NCI-H2029 (cell line): ENCODE measurements at places on chromosomes 3 and 15.

DNA sequence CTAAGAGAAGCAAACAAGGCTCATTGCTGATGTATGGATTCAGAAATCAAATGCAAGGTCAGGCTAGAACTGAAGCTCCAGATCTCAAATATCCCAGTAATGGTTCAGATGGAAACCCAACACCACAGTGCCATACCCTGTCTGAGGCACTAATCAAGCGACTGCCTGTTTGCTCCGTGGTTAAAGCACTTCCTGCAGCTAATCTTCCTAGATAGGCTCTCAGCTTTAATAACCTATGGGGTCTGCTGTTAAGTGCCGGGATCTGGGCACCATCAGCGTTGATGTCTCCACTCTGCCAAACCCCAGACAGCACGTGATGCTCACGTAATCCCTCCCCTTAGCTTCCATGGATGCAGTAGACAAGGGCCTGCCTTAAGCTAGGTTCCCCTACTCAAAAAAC is 262.6 kb downstream of the MECOM start:
- DNase-seq, result peak; percentile 27

DNA sequence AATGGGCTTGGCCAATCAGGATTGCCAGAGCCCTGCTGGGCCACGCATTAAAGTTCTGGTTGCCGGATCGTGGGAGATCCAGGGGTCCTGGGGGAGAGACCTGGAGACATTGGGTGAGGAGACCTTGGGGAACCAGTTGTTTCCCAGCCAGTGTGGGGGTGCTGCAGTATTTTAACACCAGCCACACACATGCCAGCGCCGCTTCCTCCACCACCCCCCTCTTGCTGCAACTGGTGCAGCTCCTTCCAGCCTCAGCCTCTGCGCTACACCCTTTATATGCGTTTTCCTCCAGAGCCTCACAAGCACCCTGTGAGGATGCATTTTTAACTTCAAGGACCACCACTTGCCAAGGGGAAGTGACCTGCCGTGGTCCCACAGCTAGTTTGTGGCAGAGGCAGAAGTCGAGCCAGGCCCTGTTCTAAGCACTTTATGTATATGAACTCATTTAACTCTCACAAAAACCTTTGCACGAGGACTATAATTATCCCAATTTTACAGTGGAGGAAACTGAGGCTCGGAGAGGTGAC is 29.4 kb upstream of the GRIP2 start:
- no peak for DNase-seq

DNA sequence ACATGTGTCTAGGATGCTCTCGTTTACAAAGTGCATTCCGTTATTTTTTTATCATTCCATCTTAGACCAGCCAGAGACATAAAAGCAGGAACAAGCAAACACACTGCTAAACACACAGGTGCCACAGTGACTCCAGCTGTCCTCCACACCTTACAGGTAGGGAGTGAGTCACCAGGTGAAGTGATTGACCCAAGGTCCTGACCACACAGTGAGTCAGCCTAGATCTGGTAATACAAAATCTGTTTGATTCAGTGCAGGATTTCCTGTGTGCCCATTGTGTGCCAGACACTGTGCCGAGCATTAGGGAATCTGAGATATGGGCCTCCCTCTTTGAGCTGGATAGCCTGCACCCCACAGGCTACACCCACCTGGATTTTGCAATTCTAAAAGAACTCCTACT is 16.7 kb upstream of the BFSP2 start:
- peak; percentile 12 for DNase-seq

DNA sequence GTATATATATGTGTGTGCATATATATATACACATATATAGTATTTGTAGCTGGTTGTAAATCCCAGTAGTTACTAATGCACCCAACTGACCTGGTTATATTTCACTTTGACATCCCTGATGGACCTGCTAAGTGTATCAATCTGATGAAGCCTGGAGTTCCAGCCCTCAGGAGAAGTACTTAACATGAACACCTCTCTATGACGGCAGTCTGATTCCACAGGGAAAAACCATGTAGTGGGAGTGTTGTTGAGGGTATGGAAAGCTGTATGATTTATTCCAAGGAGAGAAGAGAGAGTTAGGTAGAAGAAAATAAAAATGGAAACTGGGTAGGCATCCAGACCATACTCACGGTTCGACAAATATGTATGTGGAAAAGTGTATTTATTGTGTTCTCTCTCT is 531.2 kb upstream of the SEMA6D start:
- no peak for DNase-seq

GRCh38 chr15:66399276-66399675 is 12.6 kb downstream of the MAP2K1 start:
- no peak for DNase-seq

- no peak for DNase-seq
Measured at GRCh38 chr15:58510715-58511598, 79.2 kb downstream of the LIPC start.

- DNase-seq, result no peak
Measured at GRCh38 chr15:82228750-82229149, 33.8 kb downstream of the EFL1 start.

DNA sequence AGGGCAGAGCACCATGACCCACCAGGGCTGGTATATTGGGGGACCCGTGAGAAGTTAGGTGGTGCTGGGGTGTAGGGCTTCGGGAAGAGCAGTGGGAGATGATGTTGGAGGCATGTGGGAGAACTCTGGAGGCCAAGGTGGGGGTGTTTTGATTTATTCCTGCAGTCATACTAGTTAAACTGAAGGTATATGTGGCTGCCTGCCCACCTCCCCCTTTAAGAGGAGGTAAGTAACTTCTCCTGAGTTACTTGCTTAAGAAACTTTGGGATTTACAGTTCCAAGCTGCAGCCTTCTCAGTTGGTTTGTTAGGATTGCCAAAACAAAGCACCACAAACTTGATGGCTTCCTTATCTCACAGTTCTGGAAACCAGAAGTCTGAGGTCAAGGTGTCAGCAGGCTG is 73.1 kb upstream of the AGBL1 start:
- DNase-seq, result no peak

DNA sequence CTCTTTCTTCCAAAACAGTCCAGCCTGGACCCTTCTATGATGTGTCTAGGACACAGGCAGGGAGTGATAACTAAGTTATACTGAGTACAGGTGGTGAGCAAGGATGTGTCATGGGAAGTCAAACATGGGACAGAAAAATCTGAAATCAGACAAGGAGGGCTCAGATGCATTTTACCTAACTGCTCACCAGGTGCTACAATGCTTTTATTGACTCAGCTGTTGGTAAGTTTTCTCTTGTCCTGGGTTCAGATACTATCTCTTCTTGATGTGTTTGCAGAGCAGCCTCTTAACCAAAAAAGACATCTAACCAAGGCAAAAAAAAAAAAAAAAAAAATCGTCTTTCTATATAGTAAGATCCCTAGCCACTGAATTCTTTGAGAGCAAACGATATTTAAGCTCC is 378.6 kb downstream of the VPS13C start:
- no peak for DNase-seq

DNA sequence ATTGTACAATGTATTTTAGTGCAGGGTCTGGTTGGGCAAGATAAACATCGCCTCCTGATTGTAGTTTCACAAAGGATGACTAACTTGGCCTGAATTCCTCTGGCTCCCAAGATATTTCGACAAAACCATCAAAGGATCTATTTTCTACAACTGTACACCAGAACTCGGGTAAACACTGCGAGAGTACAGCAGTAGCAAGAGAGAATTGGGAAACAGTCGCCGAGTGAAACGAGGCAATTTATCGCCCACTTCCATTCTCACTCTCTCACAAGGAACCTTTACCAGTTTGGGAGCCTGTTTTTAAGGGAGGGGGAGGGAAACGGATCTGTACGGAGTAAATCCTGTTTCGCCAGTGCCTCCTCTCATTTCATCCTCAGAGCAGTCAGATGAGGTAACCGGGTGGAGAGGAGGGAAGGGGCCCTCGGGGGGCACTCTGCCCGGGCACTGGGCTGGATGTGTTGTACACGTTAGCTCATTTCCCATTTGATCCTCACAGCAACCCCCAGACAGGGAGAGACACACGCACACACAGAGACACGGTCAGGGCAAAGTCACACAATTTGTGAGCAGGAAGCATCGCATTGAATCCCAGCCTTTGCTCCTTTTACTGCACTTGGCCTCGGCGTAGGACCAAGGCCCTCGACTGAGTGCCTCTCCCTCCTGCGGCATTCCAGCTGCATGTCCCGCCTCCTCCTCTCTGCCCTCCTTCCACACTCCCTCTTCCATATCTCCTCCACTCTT is 120.1 kb downstream of the LIPC start:
- DNase-seq, result no peak

GRCh38 chr3:73144276-73144675 is 82.8 kb downstream of the EBLN2 start:
- no peak for DNase-seq

DNA sequence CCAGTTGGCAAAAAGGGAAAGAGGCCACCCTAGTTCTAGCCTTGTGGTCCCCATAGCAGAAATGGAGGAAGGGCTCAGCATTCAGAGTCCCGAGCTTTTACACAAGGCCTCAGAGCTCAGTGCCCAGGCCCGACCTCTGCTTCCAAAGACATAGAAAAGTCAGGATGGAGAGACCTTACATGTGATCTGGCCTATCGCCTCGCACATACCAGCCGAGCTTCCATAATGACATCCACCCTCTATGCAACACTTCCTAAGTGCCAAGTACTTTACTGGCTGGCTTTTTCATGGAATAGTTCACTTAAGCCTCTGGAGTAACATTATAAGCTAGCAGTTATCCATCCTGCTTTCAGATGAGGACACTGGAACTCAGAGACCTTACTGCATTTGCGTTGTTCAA is 275.9 kb downstream of the FAM43A start:
- DNase-seq, result no peak

DNA sequence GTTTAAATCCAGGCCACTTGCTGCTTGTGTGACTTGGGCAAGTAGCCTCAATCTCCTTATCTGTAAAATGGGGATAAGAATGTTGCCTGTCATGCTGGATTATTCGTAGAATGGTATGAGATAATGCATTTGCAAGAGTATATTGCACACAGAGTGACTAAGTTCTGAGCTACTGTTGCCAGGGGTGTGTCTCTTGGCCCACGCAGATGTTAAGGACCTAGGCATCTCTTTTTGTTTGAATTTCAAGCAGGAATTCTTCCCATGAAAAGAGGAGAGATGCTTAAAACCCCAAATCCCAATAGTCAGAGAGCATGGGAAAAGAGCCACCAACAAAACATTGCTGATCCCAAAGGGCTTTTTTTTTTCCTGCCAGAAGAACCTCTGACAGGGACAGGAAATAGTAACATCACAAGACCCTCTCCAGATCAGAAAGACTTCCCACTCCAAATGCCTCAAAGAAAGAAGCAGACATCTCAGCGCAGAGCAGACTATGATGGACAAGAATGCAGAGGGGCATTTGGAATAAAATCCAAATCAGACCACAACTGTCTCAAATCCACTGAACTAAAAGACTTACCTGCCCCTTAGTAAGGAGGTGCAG is 90.5 kb downstream of the MRPL46 start:
- DNase-seq, result no peak

GRCh38 chr15:37792351-37792750 is 142.1 kb upstream of the TMCO5A start:
- no peak for DNase-seq

GRCh38 chr3:64940596-64941348 is 253.0 kb upstream of the ADAMTS9 start:
- DNase-seq, result no peak

DNA sequence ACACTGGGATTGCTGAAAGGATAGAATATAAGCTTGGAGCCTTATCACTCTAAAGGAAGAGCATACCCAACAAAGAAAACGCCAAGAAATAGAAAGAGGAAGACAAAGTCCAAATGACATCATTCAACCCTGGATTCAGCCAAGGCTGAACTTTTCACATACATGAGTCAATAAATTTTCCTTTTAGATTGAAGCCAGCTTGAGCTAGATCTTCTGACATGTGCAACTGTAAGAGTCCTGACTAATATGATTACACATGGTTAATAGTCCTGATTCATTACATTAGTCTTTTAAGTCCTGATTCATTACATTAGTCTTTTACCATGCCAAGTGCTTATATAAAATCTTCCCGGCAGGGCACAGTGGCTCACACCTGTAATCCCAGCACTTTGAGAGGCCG is 13.6 kb upstream of the DENND6A start:
- DNase-seq, result no peak

GRCh38 chr15:100026041-100026440 is 292.8 kb upstream of the LYSMD4 start:
- DNase-seq, result no peak

DNA sequence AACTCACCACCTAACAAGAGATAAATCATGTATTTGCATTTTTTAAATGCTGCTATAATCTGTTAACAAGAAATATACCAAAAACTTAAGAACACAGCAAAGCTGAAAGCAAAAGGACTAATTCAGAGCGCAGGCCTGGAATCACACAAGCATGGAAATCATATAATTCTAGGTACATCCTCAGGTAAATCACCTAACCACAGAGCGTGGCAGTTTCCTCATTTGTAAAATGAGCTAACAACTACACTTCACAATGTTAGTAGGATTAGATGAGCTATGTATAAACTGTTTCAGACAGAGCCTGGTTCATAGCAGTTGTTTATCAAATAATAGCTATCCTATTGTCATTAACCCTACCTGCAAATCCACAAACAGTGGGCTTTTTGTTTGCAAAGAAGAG is 146.4 kb downstream of the ERC2 start:
- no peak for DNase-seq

DNA sequence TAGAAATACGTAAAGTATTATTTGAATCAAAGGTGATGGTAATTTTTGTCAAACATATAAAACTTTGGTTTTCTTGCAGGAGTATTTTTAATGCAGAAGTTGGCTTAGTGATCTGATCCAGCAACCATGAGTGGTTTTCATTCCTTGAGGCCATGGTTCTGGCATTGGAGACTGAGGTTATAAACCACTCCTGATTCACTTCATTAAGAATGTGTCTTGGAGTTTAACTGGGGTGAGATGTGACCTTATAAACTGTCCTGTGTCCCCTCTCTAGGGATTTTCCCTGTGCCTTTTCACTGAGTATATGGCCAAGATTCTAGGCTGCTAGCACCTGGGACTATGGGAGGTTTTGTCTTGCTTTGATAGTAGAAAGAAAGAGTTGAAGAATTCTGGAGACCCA is 94.3 kb downstream of the RYR3 start:
- no peak for DNase-seq

DNA sequence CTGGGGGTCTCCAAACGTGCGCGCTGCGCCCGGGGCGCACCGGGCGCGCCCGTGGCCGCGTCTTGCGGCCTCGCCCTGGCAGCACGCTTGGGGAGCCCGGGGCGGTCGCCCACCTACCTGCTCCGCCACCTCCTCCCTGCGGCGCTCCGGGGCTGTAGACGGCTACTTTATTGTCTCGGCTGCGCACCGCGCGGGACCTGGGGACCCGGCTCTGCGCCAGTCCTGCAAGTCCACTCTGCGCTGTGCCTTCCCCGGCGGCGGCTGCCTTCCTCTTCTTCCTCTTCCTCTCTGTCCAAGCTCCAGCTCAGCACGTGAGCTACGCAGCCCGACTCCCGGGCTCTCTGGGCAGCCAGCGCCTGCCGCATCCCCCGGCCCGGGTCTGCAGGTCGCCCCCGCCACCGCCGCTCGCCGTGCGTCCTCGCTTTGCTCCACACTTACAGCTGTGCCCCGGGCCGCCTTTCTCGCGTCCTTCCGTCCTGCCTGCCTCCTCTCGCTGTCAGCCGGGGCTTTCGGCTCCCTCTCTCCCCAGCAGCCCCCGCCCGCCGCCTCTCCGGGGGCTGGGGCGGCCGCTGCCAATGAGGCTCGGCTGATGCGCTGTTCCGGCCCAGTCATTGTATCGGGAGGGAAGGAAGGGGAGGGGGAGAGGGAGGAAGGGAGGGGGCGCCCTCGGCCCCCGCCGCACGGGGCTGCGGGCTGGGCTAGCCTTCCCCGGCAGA is 156.4 kb upstream of the FRMD4B start:
- no peak for DNase-seq
